ENCODE measurements at places on chromosomes 4 and X.

- DNase-seq: no peak
These were observed 9.9 kb downstream of the CASK start for GRCh38 chrX:41913476-41913875.

DNA sequence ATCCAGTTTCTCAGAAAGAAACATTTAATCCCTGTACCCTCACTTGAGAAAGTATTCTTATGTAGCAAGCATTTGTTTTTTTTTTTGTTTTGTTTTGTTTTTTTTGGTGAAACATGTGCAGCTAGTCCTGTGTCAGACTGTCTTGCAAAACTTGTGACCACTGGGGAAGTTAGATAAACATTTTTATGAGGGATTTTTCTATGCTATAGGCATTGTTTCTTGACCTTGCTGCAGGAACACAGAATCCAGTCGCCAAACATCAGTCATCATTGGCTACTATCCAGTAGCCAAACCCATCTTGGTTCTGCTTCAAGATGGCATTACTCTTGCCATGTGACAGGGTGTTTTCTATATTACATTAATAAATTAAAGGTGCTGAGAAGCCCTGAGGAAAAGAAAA, 7.7 kb upstream of the MAPK10 start:
- no peak for DNase-seq

DNA sequence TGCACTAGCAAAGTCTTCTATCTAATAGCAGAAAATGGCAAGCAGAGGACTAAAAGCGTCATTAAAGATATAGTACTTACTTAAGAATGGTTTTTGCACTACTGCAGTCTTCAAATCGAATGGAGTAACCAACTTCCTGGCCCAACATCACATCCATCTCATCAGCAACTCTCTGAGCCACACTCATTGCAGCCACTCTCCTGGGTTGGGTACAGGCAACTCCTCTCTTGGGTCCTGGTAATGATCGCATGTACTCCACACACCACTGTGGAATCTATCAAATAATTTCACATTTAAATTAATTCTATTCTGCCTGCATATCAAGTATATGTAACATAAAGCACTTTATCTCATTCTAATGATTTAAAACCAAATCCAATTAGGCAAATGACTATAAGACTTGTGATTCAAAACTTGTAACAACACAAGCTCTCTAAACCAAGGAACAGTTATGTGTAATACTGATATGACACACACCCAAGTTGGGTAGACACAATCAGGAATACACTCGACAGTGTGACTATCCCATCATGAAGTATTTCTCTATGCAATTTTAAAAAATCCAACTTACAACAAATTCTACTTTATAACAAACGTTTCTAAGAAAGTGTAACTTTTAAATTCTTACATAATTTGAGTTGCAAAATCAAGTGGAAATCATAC, 13.6 kb downstream of the DHX15 start:
- DNase-seq: no peak

- no peak for DNase-seq
These were observed 95.4 kb upstream of the BANK1 start for GRCh38 chr4:101695176-101695575.

DNA sequence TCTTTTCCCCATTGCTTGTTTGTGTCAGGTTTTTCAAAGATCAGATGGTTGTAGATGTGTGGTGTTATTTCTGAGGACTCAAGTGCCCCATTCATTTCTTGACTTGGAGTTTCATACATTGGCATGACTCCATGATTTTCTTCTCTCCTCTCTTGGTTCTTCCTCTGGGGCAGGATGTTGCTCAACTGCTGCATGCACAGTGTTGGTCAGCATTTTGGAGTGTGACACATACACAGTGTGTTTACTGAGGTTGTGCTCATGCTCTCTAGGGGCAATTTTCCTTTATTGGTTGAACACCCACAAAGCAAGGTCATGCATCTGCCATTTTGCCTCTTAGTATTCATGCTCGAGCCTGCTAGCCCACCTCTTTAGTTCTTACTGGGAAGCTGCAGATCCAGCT, 1993.8 kb downstream of the ARAP2 start:
- no peak for DNase-seq

DNA sequence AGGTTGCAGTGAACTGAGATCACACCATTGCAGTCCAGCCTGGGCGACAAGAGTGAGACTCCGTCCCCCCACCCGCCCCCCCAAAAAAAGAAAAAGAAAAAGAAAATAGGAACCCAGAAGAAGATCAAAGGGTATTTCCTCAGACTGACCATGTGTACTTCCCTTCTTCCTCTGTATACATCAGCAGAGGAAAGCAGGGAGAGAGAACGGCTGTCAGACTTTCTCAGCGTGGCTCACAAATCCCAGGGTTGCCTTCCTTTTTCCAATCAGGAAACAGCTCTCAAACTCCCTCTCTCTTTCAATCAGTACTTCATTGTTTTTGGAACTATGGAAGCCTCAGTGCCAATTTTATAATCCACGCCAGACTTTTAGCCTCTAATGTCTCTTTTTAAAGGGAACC, 59.1 kb downstream of the CHRNA9 start:
- DNase-seq: no peak
